ENCODE measurements at places on chromosomes 2 and 18.

DNA sequence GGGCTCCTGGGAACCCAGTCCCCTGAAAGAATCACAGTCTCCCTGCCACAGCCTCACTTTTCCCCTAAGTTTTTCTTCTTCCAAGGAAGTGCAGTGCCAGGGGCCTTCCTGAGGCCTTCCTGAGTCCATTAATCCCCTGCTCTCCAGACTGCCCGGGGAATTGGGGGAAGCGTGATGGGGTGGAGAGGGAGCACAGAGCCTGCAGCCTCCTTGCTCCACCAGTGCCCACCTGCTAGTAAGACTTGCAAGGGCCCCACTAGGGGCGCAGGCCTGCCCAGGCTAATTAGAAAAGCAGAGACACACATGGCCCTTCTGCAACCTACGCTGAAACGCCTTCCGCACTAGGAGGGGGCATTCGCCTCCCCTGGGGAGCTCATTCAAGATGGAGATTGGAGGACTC, 110.6 kb downstream of the MRO start:
- no peak for DNase-seq

DNA sequence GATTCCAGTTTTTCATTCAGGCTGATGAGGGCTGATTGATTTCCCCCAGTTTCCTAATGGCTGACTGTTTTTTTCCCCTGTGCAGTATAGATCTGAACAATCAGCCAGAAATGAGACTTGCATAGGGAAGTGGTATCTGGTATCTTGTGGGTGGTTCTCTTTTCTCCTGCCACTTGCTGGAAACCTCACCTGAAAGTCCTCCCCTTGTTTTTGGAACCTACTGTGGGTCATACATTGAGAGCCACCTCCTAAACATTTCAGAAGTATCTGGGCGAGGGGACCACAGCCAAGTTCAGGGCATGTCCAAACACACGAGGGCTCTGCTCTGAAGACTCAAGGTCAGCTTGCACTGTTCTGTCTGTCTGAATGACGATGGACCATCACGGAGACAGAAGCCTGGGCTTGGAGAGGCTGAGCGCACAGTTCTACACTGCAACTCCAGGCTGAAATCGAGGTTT, 19.3 kb downstream of the ALPK2 start:
- DNase-seq = no peak

- DNase-seq = no peak
These were observed 4.5 kb downstream of the FAM117B start for GRCh38 chr2:202639231-202639630.

DNA sequence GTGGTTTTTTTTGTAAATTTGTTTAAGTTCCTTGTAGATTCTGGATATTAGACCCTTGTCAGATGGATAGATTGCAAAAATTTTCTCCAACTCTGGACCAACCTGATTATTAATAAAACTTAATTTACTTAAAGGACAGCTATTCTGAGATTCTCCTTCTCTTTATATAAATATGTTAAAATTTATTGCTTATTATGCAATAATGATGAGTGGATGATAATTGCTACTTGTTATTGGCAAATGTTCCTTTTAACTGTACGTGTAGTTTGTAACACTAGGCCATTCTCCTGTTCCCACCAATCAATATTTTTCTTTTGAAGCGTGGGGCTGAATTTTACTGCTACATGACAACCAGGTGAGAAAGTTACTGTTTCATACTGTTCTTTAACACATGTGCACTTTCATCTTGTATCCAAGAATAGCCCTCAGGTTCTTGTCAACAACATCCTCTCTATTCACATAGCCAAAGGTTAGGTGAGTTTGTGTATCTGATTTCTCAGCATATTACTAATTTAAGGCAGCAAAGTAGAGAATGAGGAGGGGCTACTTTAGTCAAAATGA, 16.6 kb upstream of the STK17B start:
- DNase-seq = no peak

GRCh38 chr18:23828426-23828825, 139.2 kb downstream of the LAMA3 start:
- DNase-seq = peak; percentile 33

DNA sequence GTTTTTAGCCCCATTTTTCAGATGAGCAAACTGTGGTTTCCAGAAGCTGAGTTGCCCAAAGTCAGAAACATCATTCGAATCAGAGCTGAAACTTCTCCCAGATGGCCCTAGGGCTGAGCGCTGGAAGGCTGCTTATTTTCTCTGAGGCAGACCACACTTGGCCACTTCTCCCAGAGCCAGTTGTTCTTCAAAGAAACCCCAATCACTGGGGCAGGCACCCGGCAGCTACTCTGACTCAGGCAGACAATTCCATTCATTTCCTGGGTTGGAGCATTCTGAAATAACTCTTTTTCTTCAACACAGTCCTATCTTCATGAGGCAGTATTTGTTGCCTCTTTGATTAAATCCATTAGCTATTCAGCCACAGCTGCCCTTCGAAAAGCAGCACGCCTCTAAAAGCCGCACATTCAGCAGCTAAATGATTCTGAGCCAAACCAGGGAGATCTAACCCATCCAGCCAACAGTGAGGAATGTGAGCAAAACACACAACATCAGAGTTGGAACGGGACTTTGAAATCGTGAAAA, 40.9 kb downstream of the LRATD1 start:
- DNase-seq = no peak

- no peak for DNase-seq
These were observed 223.6 kb downstream of the SLC8A1 start for GRCh38 chr2:40228310-40228709.

DNA sequence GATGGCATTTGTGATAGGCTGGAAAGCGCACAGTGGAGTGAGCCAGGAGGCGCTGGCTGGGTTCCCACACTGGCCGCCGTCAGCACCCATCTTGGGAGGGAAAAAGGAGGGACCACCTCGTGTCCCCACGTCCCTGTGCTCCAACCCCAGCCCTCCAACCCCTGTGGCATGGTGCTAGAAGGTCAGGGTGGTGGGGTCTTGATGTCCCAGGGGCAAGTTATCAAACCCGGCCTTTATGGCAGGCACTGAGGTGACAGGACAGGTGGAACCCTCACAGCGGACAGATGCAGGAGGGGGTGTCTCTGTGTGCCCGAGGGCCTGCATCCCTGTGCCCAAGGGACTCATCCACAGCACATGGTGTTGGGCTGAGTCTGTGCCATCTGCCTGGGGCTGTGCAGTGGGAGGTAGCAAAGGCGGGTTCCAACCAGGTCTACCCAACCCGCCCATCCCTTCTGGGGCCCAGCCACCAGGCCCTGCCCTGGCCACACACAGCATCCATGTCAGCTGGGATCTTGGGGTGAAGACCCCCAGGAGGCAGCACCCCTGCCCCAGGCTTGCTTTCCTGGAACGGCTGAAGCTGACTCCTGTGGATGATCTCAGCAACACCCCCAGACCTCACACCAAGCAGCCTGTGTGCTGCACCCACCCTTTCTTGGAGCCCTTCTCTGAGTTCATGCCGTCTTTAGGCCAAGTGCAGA, 246.1 kb downstream of the NDUFA10 start:
- no peak for DNase-seq

GRCh38 chr2:52897511-52898044, 870.0 kb upstream of the CHAC2 start:
- no peak for DNase-seq

- DNase-seq = no peak
These were observed 75.4 kb downstream of the LOXHD1 start for GRCh38 chr18:46581648-46582047.

- DNase-seq = no peak
These were observed 101.7 kb downstream of the TTC32 start for GRCh38 chr2:19799881-19800780.
